T-helper 2 cell treated with Interferon-gamma antibody and Interleukin-4, amounts not matched to agents 5 μg/mL and 100 μg/mL, for 36 hours (primary cell): ENCODE measurements at places on chromosomes 2 and 18.

GRCh38 chr2:159140070-159140769 is 146.3 kb downstream of the WDSUB1 start:
- no peak for DNase-seq

GRCh38 chr18:10928772-10929373 is 220.5 kb downstream of the PIEZO2 start:
- DNase-seq = no peak

- DNase-seq = no peak
These were observed 23.3 kb upstream of the NAGK start for GRCh38 chr2:71045151-71045550.

GRCh38 chr18:77635451-77635850 is 385.8 kb downstream of the GALR1 start:
- no peak for DNase-seq

- no peak for DNase-seq
These were observed 1135.3 kb upstream of the ZEB2 start for GRCh38 chr2:145655165-145655765.

GRCh38 chr18:69261406-69261805 is 139.3 kb upstream of the DOK6 start:
- DNase-seq = no peak

DNA sequence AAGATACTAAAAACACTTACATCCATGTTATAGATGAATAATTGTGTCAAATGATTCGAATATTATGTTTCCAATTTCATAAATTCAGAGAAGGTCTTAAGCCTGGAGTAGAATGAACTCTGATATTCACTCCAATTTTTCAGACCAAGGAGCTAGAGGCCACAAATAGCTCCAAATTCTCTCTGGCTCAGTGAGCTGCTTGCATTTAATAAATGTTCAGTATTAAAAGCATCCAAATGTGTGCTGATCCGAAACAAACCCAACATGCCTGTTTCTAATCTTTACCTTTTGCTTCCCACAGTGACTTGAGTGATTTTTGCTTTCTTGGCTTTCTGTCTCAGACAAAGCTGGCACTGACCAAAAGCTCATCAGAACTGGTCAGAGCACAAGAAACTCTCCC is 291.4 kb downstream of the CCDC85A start:
- no peak for DNase-seq

GRCh38 chr2:8015848-8016600 is 665.8 kb upstream of the ID2 start:
- no peak for DNase-seq

GRCh38 chr2:104430852-104431251 is 423.1 kb upstream of the POU3F3 start:
- DNase-seq = no peak

- no peak for DNase-seq
These were observed 10.7 kb downstream of the C2orf80 start for GRCh38 chr2:208179028-208179609.

GRCh38 chr2:239256350-239256743 is 144.5 kb downstream of the HDAC4 start:
- no peak for DNase-seq

DNA sequence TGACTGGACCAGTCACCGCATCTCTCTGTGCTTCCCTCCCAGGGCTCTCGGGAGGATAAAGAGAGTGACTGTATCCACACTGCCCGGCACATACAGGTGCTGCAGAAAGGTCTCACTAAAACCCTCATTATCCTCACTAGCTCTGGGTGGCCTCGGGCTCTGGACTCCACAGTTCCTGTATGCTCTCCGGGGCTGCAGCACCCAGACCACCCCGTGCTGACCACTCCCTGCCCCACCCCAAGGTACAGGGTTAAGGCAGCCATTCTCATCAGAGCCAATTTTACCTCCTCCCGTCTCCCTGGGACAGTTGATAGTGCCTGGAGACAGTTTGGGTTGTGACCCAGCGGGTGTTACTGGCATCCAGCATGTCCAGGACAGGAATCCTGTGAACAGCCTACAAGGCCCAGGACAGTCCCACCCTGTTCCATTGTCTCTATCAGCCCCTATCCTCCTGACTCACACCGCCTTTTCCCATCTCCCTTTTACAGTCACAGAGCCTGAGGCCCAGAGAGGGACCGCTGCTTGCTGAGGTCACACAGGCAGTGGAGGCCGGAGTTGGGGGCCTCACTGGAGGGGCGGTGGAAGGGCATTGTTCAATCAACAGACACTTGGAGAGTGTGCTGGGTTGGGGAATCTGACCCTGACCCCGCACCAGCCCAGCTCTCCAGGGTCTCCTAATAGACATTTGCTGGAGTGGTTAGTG is 1.7 kb downstream of the ZAP70 start:
- no peak for DNase-seq

GRCh38 chr2:20578266-20578894 is 72.5 kb downstream of the HS1BP3 start:
- DNase-seq = no peak

GRCh38 chr18:79402977-79403722 is 7.4 kb downstream of the NFATC1 start:
- DNase-seq = peak; percentile 10

- DNase-seq = no peak
These were observed 98.8 kb downstream of the CTAGE1 start for GRCh38 chr18:22318745-22319407.

DNA sequence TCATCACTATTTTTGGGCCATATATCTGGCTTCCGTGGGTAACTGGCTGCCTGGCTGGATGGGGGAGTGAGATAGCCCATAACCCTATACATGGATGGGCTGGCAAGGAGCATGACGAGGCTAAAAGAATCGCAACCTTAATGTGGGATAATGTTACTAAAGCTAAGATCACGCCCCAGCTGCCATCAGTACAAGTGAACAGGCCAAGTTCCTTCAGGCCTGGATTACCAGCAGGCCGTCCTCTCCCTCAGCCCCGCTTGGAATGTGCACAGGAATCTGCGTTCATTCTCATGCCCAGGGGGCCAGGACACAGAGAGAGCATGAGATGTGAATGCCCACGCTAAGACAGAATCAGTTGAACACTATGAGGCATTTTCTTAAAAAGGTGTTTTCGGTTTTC is 34.7 kb downstream of the RMC1 start:
- no peak for DNase-seq

- no peak for DNase-seq
These were observed 13.8 kb upstream of the TMEM200C start for GRCh38 chr18:5909125-5909524.

DNA sequence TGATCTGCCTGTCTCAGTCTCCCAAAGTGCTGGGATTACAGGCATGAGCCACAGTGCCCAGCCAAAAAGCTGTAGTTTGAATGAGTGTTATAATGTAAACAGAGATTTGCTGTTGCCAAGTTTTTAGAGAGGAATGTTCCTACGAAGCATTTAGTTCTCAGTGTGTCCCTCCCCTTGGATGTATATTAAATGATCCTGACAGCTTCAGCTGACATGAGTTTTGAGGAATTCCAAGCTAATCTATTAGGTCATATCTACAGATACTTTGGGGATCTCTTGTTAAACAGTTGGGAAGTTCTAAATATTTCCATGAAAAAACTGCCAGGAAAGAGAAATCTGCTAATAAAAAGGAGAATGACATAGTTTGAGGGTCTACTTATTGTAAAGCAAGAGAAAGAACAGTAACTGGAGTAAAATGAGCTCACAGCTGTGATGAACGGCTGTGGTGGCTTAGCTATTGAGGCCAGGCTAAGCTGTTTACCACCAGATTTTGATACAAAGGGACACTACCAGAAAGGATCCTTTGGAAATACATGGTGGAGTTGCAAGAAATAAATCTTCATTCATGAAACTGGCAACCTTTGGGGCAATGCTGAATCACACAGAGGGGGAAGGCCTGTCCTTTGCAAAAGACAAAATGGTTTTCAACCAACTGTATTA is 2.6 kb upstream of the STON1 start:
- no peak for DNase-seq

DNA sequence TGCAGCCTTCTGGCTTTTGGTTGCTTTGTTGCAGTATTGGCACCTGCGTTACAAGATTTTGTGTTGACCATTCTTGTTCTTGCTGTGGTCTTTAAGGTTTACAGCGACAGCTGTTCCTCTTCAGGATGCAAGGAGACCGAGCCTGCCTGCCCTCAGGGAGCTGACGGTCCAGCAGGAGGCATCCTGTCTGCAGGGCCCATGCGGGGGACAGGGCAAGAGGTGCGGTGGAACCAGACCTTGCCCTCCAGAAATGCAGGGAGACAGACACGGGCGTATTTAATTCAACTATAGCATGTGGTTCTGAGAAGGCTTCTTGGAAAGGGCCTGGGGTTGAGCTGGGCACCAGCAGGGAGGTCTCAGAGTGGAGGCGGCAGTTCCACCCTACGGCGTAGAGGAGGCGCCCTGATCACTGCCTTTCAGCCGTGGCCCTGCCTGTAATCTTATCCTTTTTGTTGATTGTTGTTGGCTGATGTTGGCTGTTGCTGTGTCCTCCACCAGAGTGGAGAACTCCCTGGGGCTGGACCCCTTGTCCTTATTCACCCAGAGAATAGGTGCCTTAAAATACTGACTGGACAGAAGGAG is 71.7 kb downstream of the HPCAL1 start:
- no peak for DNase-seq

DNA sequence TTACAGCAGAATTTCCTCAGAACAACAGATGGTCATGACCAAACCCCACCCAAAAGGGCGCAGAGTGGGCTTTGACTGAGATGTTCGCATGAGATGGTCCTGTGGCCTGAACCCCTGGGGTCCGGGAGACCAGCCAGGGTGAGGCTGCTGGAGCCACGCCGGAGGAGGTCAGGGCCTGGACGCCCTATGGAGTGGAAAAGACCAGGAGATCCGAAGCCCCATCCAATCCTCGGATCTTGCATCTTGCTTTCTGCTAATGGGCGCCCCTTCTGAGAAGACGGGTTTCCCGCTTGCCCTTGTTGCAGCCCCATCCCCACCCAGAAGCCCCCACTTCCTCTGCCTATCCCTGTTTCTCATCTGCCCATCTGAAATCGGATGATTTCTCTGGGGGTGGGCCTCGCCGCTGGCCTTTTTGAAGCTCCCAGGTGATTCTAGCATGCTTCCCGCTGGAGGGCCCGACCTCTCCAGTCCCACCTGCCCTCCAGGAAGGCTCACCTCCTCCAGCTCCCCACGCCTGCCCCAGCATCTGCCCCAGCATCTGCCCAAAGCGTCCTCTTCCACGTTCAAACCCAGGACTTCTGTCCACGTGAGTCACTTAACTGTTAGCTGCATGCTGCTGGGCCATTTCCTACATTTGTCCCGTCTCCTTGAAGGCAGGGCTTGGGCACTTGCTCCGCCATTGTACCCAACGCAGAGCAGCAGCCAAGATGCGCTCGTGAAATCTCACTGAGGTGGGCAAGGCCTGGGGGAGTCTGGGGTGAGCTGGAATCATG is 4.3 kb upstream of the CNDP1 start:
- DNase-seq = no peak

DNA sequence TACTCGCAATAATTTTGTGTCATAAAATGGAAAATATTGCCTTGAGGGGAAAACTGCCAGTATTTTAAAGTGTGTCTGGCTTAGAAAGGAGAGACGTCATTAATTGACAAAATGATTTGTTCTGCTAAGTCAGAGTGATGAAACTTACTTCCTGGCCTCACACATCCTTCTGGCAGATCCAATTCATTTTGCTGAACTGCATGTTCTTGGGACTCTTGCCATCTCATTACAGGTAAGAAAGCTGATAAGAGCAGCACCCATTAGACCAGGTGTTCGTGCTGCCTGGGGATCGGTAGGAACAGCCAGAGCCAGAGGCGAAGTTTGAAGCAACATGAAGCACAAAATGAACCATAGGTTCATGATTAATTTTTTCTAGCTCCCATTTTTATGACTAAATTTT is 38.0 kb downstream of the KCNE4 start:
- DNase-seq = no peak

- no peak for DNase-seq
These were observed 98.0 kb downstream of the CAMKMT start for GRCh38 chr2:44459739-44460138.

DNA sequence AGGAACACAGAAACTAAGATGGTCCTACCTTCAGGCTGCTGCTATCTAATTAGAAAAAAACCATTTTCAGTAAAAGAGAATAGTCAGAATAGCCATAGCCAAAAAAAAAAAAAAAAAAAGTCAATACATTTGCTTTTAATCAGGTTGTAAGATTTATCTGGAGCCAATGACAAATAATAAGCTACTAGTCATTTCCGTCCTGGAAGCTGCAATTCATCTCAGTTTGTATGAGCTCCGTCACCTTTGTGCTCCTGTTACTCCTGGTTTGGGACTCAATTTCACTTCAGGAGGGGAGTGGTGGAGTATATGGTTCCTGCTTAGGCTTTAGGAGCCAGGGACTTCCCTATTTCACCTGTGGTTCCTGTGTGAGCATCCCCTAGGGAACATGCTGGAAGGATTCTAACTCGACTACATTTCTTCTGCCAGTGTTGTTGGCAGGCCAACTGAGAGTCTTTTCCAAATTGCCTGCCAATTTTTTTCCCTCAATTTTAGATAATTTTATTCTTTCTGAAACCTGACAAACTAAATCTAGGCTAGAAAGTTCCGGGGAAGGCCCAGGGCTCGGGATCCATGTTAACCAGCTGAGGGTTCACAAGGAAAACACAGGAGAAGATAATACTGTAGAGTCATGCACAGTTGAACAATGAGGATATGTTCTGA is 481.8 kb downstream of the DLGAP1 start:
- DNase-seq = no peak

- no peak for DNase-seq
These were observed 60.0 kb upstream of the OTOS start for GRCh38 chr2:240200230-240201051.

DNA sequence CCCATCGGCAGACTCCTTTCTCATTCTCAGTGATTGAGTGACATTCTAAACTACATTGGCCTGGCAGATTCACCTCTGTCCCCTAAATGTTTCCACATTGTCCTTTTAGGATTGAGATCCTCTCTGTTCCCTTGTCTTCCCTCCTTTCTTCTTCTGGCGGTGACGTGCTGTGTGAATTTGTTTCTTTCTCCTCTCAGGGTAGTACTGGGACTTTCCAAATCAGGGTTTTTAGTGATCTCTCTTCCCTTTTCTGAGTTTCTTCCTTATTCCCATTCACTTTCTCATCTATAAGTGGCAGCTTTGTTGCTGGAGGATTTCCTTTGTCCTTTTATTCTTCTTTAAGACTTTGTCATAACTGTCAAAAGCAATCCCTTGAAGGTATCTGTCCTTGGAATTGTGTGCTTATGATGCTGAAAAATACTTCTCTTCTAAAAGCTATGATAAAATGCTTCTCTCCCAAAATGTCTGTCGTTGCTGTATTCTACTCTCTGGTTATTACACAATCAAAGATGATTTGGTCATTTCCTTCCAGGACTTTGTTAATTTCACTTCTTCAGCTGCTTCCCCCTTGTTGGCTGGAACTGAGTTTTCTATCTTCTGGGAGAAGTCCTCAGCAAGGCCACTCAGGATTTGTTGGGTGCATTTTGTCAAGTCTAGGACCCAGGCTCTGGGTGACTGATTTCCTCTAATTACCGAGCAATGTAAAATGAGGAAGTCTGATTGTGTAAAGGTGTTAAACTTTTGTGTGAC is 4.9 kb upstream of the IL1B start:
- DNase-seq = no peak

DNA sequence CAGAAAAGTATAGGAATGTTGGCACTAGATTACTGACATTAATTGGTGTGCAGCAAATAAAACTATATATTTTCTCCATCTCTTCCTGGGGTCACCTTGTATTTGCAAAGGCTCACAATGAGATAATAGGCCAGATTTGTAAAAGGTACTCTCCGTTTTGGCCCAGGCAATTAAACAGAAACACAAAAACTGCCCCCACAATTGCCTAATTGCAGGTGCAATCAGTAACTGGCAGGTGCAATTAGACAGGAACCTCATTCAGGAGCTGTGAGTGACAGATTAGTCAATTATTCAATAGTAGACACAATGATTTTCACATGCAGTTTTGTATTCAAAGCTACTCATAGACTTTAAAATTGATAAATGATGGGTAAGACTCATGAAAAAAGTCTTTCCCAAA is 451.4 kb upstream of the ID2 start:
- no peak for DNase-seq
